ENCODE measurements at places on chromosomes 4 and X.

GRCh38 chrX:134013524-134013923, 28.1 kb upstream of the GPC3 start:
- H3K4me3 ChIP-seq, result no peak overlapping the region
- H3K27ac ChIP-seq, result no peak overlapping the region
- H3K4me1 ChIP-seq, result no peaks in the 10 kb centered on the region
- H3K36me3 ChIP-seq, result no peaks in the 10 kb centered on the region
- no peak for DNase-seq
- H3K27me3 ChIP-seq, result no peaks in the 10 kb centered on the region

DNA sequence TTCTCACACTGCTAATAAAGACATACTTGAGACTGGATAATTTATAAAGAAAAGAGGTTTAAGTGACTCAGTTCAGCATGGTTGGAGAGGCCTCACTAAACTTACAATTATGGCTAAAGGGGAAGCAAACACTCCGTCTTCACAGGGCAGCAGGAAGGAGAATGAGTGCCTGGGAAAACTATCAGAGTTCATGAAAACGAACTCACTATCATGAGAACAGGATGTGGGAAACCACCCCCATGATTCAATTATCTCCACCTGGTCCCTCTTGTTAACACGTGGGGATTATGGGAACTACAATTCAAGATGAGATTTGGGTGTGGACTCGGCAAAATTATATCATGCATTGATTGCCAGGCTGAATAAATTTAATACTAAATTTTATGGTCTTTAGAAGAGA, 592.7 kb downstream of the GRXCR1 start:
- no peak for DNase-seq
- no peaks in the 10 kb centered on the region for H3K27me3 ChIP-seq
- H3K4me3 ChIP-seq, result no peak overlapping the region
- H3K27ac ChIP-seq, result no peak overlapping the region

GRCh38 chrX:136495043-136495442, 2.3 kb upstream of the HTATSF1 start:
- no peak for DNase-seq
- no peaks in the 10 kb centered on the region for H3K36me3 ChIP-seq
- no peaks in the 10 kb centered on the region for H3K27me3 ChIP-seq
- H3K27ac ChIP-seq, result no peak overlapping the region

GRCh38 chrX:78124307-78124706, 15.1 kb downstream of the TAF9B start:
- DNase-seq, result no peak
- H3K4me1 ChIP-seq, result peaks cover 4% of the 10 kb centered on the region
- H3K27ac ChIP-seq, result no peak overlapping the region

DNA sequence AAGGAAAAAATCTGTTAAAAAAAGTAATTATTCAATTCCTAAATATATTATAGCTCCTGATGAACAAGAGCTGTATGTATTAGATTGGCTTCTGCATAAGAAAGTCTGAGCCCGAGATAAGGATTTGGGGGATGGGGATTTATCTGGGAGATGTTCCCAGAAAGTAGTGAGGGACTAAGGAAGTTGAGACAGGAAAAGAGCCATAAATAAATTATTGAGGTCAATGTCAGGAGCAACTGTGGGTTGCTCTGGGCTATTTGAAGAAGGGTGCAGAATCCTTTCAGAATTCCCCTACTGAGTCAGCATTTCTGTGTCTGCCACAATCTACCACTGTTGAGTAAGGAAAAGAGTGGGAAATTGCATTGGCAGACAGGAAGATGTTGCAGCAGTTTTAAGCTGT, 3.1 kb upstream of the TDO2 start:
- no peak for DNase-seq
- H3K4me3 ChIP-seq, result no peak overlapping the region
- no peak overlapping the region for H3K27ac ChIP-seq
- H3K4me1 ChIP-seq, result no peaks in the 10 kb centered on the region
- no peaks in the 10 kb centered on the region for H3K27me3 ChIP-seq
